ENCODE measurements at places on chromosomes 3 and 15.

GRCh38 chr3:172300862-172301261 is 147.4 kb downstream of the GHSR start:
- no peak for DNase-seq

DNA sequence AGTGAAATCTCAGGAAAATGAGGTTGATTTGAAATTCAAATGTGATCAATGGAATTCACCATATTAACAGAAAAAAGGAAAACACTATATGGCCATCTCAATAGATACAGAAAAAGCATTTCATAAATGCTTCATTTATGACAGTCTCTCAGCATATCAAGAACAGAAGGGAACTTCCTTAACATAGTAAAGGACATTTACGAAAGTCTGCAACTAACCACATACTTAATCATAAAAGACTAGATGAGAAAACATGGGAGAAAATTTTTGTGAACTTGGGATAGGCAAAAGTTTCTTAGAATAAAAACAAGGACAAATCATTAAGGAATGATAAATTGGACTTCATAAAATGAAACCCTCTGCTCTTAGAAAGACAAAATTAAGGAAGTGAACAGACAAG is 24.7 kb upstream of the TIPARP start:
- DNase-seq, result no peak

- DNase-seq, result no peak
Observed at GRCh38 chr15:60301024-60301423, 96.8 kb downstream of the ANXA2 start.

DNA sequence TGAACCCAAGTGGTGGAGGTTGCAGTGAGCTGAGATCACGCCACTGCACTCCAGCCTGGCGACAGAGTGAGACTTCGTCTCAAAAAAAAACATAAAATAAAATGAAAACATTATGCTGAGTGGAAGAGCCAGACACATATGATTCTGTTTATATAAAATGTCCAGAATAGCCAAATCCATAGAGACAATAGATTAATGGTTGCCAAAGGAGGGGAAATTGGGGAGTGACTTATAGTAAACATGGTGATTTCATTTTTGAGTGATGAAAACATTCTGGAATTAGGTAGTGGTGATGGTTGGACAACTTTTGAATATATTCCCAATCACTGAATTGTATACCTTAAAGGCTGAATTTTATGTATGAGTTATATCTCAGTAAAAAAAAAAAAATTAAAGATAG is 172.0 kb upstream of the BFSP2 start:
- no peak for DNase-seq

GRCh38 chr15:74902295-74903075 is 4.2 kb downstream of the FAM219B start:
- no peak for DNase-seq

- DNase-seq, result no peak
Observed at GRCh38 chr3:71849681-71850080, 64.7 kb upstream of the PROK2 start.

DNA sequence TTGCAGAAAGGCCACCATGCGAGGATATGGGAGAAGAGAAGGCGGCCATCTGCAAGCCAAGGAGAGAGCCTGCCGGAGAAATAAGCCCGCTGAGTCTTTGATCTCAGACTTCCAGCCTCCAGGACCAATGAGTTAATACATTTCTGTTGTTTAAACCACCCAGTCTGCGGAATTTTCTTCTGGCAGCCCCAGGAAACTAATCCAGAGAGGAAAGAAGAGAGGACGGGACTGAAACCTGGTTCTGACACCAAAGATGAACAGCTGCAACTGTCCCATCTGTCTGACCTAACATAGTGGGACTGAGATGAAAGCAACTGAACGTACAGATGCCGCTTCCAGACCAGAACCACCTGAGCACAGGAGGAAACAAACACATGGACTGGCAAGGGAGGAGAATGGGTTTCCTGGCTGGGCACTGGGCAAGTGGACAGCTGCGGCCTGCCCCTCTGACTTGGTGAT is 32.3 kb downstream of the VGLL4 start:
- no peak for DNase-seq

- no peak for DNase-seq
Observed at GRCh38 chr3:7377103-7377502, 516.2 kb downstream of the GRM7 start.

DNA sequence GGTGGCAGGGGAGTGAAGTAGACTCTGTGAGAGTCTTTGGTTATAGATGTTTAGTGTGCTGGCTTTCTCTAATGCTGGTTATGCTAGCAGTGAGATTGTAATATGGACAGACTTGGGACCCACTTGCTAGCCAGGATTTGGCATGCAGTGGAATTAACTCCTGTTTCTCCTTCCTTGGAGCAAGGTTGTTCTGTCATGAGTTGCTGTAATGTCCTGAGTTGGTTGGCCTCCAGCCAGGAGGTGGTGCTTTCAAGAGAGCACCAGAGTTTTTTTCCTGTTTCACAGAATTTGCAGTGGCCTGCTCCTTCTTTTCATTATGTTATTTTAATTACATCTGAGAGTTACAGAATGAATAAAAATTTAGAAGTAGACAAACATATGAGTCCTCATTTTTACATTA is 88.1 kb upstream of the PXYLP1 start:
- no peak for DNase-seq

- DNase-seq, result no peak
Observed at GRCh38 chr15:81108427-81108826, 25.6 kb upstream of the CFAP161 start.

GRCh38 chr3:119534296-119534695 is 25.1 kb downstream of the CD80 start:
- DNase-seq, result no peak

DNA sequence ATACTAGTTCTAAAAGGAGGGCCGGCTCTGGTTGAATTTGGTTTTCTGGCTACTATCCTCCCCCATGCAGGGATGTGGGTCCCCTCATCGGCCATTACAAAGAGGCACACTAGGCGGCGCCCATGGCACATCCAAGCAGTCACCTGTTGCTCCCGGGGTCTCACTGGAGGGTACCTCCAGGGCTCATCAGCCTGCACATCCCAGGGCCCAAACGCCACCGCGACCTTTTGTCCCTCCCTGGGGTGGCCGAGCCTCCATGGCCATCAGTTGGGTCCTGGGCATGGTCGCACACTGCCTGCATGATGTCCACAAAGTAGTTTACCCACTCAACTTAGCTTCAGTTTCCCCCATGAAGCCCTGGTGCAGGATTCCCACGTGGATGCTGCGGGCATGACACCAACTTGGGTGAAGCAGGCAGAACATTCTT is 28.3 kb downstream of the IDH3A start:
- DNase-seq, result no peak

- no peak for DNase-seq
Observed at GRCh38 chr3:108501535-108501934, 8.9 kb downstream of the MYH15 start.

GRCh38 chr3:152377184-152377570 is 108.4 kb downstream of the MBNL1 start:
- DNase-seq, result no peak

DNA sequence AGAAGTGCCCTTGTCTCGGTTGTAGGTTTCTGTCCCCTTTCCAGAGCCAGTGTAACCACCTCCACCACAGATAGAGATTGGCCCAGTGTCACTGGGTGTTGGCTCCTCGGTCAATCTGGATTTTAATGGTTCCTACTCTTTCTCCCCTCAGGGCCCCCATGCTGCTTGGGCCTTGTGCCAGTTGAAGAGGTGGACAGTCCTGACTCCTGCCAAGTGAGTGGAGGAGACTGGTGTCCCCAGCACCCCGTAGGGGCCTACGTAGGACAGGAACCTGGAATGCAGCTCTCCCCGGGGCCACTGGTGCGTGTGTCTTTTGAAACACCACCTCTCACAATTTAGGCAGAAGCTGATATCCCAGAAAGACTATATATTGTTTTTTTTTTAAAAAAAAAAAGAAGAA is 75.2 kb downstream of the BOC start:
- DNase-seq, result no peak

- DNase-seq, result no peak
Observed at GRCh38 chr15:101390462-101390861, 95.4 kb upstream of the SNRPA1 start.

GRCh38 chr15:84143753-84144314 is 91.7 kb upstream of the GOLGA6L4 start:
- DNase-seq, result no peak

DNA sequence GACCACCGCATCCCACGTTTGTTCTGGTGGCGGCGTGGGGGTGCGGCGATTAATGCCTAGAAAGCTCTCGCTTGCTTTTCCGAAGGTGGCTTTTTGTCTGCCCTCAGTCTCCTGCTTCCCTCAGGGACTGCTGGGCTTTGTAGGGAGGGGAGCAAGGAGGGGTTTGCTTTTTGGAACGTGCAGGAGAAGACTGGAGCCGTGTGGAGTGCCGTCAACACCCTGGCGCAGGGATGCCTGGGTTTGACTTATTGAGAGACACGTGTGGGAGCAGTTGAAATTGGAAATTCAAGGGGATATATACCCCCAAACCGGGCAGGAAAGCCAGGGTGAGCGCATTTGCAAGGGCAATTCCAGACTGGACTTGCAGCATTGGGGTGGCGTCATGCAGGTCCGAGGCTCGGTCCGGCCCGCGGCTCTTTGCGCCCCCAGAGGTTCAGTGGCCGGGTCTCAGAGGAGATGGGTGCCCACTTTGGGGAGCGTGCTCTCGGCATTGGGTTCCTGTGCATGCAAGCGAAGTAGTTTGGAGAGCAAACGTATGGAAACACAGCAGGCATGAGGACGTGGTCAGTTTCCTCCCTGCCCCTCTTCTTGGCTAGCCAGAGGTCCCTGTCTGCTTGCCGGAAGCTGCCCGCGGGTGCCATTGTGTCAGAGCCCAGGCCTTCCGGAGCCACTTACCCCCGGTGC is 2.1 kb downstream of the EPHB1 start:
- no peak for DNase-seq

- DNase-seq, result no peak
Observed at GRCh38 chr3:143280984-143281383, 161.4 kb downstream of the CHST2 start.

DNA sequence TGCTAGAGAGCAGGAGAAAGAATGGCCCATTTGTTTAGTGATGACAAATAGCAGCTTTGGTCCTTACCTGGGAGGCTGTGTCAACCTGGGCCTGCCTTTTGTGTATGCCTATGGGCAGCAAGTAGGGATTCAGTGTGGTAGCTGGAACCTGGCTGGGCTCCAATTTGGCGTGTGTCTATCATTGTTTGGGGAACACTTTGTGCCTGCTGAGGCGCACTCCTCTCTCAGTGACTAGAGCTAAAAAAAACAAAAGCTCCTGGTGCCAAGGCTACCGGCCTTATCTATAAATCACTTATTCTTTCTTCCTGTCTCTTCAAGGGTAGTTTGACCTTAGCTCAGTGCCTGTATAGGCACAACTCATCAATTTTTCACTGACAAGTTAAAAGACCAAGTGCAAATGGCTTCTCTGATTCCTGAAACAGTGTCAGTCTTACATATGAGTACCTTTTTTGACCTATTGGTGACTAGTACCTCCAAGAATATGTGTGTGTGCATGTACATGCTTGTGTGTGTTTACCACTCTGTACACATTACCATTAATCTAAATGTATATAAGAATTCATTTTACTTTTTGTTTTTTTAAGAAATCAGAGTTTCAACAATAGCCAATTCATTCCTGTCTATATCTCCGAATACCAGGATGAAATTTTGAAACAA is 54.6 kb downstream of the GMNC start:
- DNase-seq, result no peak

DNA sequence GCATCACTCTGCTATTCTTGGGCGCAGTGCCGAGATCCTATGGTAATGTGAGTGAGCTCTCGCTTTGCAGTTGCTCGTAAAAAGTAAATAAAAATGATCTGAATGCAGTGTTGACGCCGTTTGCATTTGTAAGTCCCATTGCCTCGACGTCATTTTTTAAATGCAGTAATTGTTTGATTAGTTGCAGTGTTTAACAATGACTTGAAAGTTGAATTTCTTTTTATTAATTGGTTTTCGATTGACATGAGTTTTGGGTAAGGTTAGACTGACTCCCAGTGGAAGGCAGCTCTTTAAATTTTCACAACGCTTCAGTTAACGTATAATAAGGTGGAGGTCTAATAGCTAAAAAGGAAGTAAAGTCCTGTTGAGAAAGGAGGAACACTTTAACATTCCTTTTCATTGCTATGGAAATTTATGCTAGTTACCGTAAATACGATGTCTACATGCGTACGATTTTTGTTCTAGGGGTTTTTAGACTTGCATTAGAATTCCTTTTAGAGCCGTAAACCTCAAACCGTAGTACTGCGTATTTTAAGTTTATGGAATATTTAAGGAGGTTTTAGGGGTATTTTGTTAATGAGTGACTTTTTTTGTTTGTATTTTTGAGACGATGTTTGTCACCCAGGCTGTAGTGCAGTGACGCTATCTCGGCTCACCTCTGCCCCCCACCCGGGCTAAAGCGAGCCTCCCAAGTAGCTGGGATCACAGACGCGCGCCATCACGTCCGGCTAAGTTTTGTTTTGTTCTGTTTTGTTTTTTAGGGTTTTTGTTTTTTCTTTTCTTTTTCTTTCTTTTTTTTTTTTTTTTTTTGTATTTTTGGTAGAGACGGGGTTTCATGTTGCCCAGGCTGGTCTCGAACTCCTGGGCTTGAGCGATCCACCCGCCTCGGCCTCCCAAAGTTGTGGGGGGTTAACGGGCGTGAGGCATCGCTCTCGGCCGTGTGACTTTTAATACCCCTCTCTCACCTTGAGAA is 1.4 kb downstream of the MORF4L1 start:
- no peak for DNase-seq

- DNase-seq, result no peak
Observed at GRCh38 chr3:70471464-70472342, 159.3 kb upstream of the MDFIC2 start.

- DNase-seq, result no peak
Observed at GRCh38 chr3:121723485-121723884, 26.1 kb downstream of the GOLGB1 start.

DNA sequence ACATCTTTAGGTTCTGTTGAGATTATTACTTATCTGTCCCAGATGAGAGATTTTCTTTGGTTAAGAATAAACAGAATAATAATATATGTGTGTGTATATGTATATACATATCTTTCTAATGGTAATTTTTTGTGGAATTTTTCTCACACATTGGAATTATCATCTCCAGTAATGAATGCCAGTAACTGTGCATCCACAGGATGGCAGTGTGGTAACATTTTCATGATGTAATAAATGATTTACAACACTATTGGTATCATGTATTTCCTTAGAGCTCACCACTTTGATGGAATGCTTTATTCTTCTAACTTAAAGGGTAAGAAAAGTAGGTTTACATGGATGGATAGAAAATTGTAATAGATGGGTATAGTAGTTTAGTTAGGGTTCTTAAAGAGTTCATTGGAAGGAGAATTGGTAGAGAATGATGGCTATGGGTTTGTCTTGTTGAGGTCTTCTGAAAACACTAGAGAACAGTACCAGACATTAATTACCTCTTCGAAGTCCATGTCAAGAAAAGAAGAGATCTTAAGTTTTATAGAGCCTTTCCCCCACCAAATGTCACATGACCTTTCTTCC is 78.1 kb downstream of the STT3B start:
- DNase-seq, result peak; percentile 12

- no peak for DNase-seq
Observed at GRCh38 chr15:52805351-52806283, 15.5 kb upstream of the ONECUT1 start.
